ENCODE measurements at places on chromosomes 7 and 10.

DNA sequence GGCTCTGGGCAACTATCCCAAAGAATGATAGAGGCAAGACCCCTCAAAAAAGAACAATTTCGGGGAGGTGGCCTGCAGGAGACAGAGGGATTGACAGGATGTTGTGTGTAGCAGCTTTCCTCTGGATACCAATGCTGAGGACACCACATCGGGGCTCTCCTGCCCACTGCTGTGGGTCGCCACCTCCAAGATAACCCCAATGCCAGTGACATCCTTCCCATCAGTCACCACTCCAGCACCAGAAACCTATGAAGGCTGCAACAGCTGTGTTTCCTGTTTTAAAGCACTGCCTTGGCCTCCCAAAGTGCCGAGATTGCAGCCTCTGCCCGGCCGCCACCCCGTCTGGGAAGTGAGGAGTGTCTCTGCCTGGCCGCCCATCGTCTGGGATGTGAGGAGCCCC is 17.6 kb downstream of the ARHGAP19 start:
- no peak for DNase-seq

DNA sequence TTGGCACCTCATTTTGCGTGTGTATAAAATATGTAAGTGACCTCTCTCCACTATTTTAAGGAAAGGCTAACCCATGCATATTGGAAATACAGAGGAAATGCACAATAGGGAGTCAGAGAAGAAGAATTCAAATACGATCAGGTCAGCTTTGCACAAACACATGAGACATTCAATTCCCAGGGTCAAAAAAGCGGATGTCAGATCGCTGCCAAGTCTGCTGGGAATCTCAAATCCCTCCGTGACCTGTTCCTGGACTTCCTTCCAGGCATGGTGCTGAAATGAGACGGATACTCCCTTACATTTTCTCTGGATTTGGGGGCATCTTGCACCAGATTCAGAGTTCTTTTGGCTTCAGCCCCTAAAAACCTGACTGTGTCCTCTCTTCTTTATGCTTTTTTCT is 91.9 kb upstream of the PRKCQ start:
- DNase-seq = no peak

DNA sequence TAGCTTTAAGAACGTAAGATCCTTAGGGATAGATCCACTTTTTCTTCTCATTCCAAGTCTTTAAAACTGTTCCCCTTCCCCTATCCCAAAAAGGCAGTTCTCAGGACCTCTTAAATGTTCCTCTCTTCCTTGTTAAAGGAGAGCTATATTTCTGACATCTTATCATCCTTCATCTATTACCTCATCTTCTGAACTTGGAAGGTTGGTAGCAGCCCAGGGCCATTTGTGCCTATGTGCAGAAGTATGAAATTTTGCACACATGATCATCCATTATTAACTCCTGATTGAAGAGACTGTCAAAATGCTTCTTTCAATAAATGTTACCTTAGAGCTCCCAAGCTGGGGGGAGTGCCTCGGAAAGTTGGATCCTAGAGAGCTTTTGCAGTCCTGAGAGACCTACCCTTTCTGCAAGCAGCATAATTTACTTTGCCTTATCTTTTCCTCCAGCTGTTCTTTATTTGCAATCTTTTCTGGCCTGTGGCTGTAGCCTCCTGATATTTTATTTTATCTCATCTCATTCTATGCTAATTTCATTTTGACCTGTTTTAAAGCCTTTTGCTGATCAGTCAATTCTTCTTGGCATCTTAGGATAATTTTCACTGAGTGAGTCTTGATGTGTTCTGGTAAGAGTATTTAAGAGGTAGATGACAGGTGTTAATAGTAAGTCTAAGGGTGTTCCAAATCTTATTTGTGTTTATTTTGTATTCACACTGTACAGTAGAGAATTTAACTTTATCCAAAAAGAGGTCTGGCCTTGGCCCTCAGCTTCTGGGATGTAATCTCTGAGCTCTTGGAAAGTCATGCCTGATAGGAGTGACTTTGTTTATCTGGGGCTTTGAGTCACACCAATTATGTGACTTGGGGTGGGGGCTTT is 135.0 kb upstream of the PDLIM1 start:
- no peak for DNase-seq

GRCh38 chr7:45890902-45891461 is 2.7 kb downstream of the IGFBP1 start:
- peak; percentile 57 for DNase-seq

DNA sequence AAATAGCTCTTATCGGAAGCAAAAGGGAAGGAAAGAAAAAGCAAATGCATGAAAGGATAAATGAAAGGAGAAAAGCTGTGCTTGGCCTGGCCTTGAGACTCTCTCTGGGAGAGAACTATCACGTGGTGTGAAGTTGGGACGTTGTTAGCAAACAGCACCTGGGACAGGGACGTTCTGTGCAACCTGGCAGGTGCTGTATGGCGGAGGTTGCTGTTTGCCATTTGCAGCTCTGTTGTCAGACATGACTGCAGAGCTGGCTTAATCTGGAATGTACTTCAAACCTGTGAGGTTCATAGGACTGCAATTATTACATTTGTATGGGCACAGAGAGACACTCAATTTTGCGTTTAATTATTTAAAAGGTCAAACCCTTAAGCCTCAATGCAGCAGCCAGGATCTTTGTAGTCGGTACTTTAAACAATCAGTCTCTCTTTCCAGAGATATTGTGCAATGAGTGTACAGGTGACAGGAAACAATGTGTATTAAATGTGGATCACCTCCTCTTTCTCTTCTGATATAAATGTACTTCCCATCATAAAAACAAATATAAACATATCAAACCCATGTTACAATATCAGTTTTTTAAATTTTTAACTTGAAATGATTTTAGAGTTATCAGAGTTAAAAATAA is 800.5 kb upstream of the KCND2 start:
- DNase-seq = no peak

- DNase-seq = no peak
These were observed 26.2 kb downstream of the TASOR2 start for GRCh38 chr10:5710859-5711258.

DNA sequence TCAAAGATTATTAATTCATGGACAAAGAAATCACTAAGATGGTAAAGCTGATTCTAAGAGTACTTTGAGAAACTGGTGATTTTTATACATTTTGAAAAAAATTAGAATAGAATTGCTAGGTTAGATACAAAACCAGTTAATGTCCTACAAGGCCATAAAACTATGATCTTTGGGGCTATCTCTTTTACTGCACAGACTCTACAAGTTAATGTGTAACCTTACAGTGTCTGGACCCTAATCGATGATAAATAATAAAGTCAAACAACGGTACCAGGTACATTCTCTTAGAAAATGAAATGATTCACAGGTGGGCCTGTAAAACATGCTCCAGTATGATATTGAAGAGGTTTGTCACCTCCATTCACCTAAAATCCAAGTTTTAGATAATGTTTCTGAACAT is 199.8 kb upstream of the LYZL1 start:
- DNase-seq = no peak

- DNase-seq = no peak
These were observed 233.4 kb downstream of the PTN start for GRCh38 chr7:137110091-137110509.
